ENCODE measurements at places on chromosomes 16 and 17. TPM values are rescaled to one million over a fixed set of nuclear protein-coding genes. Genes with fewer than 3 reads are reported as not detected.

Gene CLEC3A
- total RNA-seq = not detected

- no peak for DNase-seq
These were observed 72.0 kb upstream of the ZNF750 start for GRCh38 chr17:82911822-82912221.

DNA sequence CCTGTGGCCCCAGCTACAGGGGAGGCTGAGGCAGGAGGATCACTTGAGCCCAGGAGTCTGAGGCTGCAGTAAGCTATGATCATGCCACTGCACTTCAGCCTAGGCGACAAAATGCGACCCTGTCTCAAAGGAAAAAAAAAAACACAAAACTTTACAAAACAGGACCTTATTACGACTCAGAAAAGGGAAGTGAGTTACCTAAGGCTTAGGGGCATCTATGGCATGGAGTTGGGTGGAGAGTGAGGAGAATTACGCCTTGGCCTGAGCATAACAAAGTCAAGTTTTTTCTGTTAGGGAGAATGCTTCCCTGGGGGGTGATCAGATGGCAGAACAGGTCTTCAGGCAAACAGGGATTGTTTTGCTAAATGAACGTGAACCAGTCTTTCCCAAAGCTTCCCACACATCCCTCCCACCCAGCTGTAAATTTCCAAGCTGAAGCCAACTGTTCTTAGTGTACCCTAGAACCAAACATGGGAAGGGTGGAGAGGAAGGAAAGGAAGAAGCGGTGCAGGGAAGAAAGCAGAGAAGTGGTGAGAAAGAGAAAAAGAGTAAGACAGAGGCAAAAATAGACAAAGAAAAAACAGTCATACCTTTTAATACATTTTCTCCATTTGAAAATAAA is 24.6 kb upstream of the TNRC6C start:
- DNase-seq = no peak

DNA sequence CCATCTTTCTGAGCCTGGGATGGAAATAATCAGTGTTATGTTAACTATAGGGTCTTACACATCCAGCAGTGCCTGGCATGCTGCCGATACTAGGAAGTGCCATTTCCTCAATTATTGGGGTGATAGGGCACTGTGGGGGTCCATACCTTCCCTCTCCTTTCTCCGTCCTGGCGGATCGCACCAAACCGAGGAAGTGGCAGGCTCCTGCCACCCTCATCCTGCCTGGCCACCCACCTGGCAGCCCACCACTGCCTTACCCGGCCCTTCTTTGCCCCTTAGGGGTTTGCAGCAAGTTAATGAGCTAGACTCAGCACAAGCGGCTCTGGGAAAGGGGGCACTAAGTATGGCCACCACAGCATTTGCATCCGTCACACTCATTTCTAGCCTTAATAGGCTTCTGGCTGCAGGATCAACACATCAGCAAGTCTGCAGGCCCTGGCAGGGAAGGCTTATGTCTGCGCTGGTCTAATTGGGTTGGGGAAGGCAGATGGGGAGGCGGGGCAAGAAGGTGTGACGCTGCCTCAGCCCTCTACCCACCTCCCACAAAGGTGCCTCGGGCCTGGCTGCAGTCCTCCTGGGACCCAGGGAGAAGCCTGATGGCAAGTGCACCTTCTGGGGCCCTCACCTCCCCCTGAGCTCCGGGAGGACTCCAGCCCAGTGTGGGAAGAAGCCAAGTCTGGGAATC is 28.6 kb downstream of the DCAKD start:
- DNase-seq = no peak

All from SK-MEL-5 (cell line).